Stimulated activated CD8-positive, alpha-beta memory T cell treated with anti-CD3 and anti-CD28 coated beads, Interleukin-2, amount 100 ng/mL, for 48 hours (primary cell): ENCODE measurements at places on chromosomes 2 and 18.

GRCh38 chr18:69177702-69178101 lies 223.0 kb upstream of the DOK6 start:
- DNase-seq, result no peak

- DNase-seq, result no peak
Measured at GRCh38 chr2:36659872-36660312, 36.6 kb upstream of the VIT start.

DNA sequence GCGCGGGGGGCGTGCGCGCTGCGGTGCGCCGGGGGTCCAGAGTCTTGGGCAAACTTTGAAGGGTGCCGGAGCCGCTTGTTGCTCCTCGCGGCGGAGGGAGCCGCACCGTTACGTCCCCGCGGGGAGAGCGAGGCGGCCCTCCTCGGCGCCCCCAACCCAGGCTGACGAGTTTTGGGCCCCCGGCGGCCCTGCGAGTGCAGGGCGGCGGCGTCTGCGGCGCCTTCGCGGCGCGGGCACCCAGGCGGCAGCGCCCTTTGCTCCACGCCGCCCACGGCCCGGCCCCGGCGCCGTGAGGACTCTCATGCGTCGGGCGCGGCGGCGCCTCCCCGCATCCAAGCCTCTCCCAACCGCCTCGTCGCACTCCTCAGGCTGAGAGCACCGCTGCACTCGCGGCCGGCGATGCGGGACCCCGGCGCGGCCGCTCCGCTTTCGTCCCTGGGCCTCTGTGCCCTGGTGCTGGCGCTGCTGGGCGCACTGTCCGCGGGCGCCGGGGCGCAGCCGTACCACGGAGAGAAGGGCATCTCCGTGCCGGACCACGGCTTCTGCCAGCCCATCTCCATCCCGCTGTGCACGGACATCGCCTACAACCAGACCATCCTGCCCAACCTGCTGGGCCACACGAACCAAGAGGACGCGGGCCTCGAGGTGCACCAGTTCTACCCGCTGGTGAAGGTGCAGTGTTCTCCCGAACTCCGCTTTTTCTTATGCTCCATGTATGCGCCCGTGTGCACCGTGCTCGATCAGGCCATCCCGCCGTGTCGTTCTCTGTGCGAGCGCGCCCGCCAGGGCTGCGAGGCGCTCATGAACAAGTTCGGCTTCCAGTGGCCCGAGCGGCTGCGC lies 814 bp downstream of the FZD7 start:
- DNase-seq, result no peak

- DNase-seq, result peak; percentile 50
Measured at GRCh38 chr2:100984892-100985307, 17.2 kb upstream of the RPL31 start.

DNA sequence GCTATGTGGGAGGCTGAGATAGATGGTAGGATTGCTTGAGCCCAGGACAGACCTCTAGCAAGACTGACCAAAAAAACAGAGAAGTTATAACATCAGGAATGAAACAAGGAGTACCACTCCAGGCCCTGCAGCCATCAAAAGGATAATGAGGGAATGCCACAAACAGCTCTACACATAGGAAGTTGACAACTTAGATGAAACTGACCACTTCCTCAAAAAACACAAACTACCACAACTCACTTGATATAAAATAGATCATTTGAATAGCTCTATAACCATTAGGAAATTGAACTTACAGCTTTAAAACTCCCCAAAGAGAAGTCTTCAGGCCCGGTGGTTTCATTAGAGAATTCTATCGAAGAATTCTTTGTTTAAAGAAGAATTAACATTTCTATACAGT lies 12.9 kb upstream of the ESPNL start:
- no peak for DNase-seq
